G401 (cell line): ENCODE measurements at places on chromosomes 5 and 9. TPM values are rescaled to one million over a fixed set of nuclear protein-coding genes. Genes with fewer than 3 reads are reported as not detected.

Gene TAF11L8
- not detected in 2 replicates for total RNA-seq

Gene CDO1
- not detected in 2 replicates for total RNA-seq

Gene SCGB3A2
- not detected in 2 replicates for total RNA-seq

DNA sequence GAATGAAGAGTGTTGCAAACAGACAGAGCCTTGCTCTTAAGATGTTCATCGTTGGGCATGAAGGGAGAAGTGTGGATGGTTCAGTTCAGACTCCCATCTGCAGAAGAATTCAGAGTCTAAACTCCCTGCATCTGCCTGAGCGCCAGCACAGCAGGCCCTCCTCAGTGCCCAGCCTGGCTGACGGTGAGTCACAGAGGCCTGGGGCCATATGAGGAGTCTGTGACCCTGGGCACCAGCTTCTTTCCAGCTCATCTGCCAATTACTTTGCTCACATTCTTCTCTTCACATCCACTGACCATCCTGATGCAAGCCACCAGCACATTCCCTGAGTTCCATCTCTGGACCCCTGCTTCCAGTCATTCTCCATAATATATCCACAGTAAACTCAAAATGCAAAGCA, 401.1 kb upstream of the TRPC7 start:
- DNase-seq = no peak

DNA sequence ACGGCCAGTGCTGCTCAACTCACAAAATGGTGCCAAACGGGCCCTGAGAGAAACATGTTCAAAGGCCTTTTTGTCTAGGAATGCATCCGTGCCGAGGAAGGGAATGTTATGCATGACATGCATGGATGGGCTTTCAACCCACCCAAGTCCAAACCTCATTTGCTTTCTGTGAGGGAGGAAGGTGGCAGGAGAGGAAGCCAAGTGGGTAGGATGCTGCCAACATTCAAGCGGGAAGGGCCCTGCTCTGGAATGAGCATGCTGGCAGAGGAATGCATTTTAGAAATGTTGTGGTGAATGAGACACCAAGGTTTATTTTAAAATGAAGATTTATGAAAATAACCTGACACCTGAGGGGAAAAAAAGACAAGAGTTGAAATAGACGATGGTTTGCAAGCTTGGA, 479.1 kb downstream of the CCDC171 start:
- no peak for DNase-seq

DNA sequence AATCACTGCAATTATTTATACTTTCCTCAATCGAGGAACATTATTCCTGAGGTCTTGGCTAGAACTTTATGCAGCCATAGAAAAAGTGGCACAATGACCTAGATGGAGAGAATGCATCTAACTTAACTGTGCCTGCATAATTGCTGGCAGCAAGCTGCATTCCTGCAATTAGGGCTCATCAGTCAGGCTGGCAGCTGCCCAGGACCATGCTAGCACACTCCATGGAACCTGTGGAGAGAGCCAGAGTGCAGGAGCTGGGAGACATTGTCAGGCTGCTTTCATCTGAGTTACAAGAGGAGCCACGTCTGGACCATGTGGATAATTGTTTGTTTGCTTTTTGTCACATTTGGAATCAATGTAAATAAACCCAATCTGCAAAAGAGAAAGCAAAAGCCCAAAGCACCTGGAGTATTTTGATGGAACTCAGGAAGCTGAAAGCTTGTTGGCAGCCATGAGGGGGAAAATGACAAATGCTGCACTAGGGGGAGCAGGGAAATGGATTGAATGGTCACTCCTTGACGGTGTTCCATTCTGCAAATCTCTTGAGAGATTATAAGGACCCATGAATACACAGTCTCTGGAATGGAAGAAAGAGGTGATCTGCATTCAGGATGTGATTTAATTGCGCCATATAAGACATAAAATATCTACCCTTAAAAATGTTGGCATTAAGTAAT, 839.9 kb downstream of the MAT2B start:
- no peak for DNase-seq

GRCh38 chr9:71709384-71709783, 58.9 kb downstream of the CEMIP2 start:
- no peak for DNase-seq

- no peak for DNase-seq
Observed at GRCh38 chr9:72494051-72494450, 27.4 kb upstream of the TMC1 start.
